Stimulated activated naive CD8-positive, alpha-beta T cell treated with anti-CD3 and anti-CD28 coated beads, Interleukin-15, Interleukin-2, amounts not matched to agents 100 U/mL and 50 U/mL, for 24 hours (primary cell): ENCODE measurements at places on chromosomes 2 and 18.

DNA sequence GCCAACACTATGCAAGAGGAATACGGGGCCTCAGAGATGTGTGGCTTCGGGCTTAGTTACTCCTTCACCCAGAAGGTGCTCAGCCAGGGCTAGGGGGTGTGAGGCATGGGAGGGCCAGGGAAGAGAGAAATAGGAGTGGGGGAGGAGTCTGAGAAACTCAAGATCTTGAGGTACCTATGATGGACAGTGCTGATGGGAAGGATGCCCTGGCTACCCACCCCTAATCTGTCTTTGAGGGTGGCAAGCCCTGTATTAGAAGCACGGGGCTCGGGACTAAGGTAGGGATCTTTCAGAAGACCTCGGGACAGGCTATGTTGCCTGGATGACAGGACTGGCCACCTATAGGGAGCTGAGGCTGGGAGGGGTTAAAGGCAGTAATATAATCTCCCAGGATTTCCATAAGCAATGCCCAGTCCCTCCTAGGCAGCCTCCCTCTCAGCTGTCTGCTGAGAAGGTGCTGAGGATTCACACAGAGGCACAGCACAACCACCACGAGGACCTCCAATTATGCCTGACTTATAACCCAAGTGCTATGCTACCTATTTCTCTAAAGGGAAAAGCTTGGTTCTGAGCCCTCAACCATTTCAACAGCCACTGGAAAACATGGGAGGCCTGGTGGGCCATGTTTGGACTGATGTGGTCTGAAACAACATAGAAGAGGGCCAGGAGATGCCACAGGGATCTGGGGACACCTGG, 23.3 kb downstream of the MTHFD2 start:
- DNase-seq: no peak

GRCh38 chr18:23772327-23773024, 83.2 kb downstream of the LAMA3 start:
- no peak for DNase-seq

DNA sequence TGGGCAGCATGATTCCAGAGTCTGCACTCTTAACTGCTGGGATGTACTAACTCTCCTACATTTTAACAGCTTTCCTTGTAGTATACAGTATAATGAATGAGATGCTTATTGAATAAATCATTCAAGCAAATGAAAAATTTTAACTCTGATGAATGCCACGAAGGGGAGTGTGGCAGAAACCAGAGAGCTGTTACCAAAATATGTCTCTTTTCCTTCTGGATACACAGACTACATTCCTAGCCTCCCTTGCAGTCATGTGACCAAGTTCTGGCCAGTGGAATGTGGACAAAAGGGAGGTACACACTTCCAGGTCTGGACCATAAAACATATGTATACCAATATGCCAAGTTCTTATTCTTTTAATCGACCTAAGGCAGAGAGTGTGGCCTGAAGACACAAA, 1.7 kb upstream of the EML4 start:
- DNase-seq: no peak

GRCh38 chr2:33238111-33238510, 238.3 kb upstream of the RASGRP3 start:
- no peak for DNase-seq

GRCh38 chr2:174878537-174879147, 114.4 kb upstream of the CHRNA1 start:
- DNase-seq: no peak

- no peak for DNase-seq
These were observed 239.3 kb downstream of the ZNF385B start for GRCh38 chr2:179622112-179622511.

- no peak for DNase-seq
These were observed 163.0 kb upstream of the NOSTRIN start for GRCh38 chr2:168639441-168639898.

DNA sequence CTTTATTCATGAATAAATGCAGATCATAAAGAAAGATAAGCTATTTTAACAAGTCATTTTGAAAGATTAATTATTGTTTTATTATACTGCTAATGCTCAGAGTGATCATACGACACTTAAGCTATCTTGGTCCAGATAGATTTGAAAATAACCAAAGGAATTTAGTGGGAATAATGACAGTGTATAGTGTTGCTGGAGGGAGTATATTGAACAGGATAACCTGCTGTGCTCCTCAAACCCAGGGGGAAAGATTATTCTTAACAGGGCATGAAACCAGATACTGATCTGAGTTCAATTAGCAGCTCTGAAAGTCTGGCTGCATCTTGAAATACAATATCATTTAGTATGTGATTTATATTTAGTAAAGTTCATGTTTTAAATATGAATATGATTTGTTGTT, 216.3 kb upstream of the ITGA4 start:
- DNase-seq: no peak
